ENCODE measurements at places on chromosomes 3 and 15. TPM values are rescaled to one million over a fixed set of nuclear protein-coding genes. Genes with fewer than 3 reads are reported as not detected.

CGNL1 gene
- not detected for total RNA-seq

GP9 gene
- not detected for total RNA-seq

SV2B gene
- 0.20 TPM for total RNA-seq

ARF4 gene
- 75.5 TPM for total RNA-seq

MORC1 gene
- not detected for total RNA-seq

GRCh38 chr3:39892068-39892467, 82.7 kb downstream of the MYRIP start:
- DNase-seq = no peak

DNA sequence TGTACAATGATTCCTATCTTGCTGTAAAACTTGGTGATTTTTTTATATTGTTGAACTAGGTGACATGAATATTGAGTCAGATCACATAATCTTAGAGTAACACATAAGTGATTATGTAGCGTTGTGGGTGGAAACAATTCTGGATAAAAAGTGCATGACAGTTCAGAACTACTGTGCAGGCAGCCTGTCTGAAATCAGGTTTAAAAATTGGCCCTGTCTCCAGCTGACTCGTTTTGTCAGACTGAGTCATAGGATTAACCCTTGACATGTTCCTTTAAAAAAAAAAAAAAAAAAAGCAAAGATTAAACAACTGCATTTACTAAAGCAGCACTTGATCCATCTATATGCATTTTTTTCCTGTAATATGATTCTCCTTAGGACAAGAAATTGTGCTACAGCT, 160.0 kb upstream of the CGNL1 start:
- DNase-seq = no peak

DNA sequence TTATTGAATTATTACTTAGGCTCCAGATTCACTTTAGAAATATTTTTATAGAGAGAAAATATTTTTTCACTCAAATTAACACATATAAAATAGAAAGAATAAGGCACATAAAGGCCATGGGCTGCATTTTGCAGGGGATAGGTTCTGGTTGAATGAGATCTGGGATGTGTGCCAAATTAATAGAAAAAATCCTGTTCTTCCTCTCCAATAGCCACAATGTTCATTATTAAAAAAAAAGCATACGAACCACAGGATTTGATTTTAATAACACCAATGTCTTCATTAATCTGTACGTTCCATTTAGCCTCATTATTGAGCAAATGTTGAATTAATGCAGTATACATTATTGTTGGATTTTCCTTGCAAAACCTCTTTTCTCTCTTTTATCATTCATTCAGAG, 622.8 kb upstream of the AGTR1 start:
- no peak for DNase-seq

DNA sequence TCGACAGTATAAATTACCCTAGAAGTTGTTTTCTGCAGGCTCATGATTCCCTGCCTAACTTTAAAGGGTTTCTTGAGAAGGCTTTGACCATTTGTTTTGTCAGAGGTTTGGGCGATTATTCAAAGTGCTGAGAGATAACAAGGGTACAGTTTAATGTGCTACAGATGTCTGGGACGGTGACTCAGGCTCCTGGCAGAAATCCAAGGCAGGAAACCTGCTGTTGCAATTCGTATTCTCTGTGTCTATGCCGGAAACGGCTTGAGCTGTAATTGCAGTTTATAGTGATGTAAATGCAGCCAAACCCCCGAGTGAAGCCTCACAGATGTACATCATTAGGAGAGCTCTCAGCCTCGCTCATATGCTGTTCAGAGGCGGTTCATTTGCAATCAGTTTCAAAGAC, 65.6 kb downstream of the SYNPR start:
- peak; percentile 40 for DNase-seq

DNA sequence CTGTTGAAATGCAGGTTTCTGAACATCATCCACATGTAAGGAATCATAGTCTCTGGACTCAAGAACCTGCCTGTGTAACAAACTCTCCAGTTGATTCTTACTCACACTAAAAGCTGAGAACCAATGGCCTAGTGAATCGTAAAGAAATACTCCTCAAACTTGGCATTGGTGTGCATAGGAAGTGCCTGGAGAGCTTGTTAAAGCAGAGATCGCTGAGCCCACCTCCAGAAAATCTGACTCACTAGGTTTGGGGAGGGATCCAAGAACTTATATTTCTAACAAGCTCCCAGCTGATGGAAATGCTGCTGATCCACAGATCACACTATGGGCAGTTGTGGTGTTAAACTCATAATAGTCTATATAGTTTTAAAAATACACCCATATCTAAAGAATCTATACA, 55.8 kb upstream of the LMCD1 start:
- DNase-seq = no peak

GRCh38 chr3:34856081-34856947, 783.0 kb upstream of the ARPP21 start:
- DNase-seq = no peak

GRCh38 chr3:45100981-45101407, 45.2 kb downstream of the CDCP1 start:
- DNase-seq = no peak

- no peak for DNase-seq
These were observed 121.8 kb downstream of the ADAMTSL3 start for GRCh38 chr15:83775738-83776137.

GRCh38 chr15:31364301-31365031, 37.8 kb downstream of the KLF13 start:
- DNase-seq = no peak

DNA sequence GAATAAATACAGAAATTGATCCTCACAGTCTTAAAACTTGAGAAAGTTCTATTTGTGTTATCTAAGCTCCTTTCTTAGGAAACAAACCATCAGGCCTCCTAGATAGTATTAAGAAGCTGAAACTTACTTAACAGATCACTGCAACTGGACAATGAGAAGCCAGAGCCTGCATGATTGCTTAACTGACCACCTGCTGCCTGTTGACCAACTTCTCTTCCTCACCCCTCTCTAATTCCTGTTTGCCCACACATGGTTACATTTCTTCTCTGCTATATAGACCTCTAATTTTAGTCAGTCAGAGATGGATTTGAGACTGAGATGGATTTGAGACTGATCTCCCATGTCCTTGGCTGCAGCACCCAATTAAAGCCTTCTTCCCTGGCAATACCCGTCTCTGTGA, 13.5 kb downstream of the CCPG1 start:
- no peak for DNase-seq

DNA sequence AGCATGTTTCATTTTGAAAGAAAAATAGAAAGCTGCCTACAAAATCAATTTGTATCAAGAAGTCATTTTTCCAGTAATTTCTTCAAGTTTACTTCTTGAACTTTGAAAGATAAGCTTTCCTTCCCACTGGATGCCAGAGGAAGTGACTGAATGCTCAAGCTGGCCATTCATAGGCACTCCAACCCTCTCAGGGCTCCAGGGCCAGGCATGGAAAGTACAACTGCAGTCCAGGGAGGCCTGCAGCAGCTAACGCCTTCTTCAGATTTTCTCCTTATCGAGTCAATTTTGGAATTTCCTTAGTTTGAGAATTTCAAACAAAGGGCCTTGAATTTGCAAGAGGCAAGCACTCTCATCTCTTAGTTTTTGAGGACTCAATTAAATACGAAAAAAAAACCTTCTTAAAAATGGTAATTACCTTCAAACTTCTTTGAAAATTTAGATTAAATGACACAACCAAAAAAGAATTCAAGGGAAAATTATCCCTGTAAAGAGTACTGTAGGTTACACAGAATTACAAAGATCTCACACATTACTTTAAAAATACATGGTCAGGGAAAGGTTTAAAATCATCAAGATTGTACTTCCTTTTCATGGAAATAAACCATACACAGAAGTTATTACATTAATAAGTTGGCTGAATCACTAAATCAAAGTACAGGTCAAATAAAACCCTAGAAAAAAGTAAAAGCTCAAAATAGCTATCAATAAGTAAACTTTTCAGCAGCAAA, 2.5 kb downstream of the UBP1 start:
- no peak for DNase-seq

DNA sequence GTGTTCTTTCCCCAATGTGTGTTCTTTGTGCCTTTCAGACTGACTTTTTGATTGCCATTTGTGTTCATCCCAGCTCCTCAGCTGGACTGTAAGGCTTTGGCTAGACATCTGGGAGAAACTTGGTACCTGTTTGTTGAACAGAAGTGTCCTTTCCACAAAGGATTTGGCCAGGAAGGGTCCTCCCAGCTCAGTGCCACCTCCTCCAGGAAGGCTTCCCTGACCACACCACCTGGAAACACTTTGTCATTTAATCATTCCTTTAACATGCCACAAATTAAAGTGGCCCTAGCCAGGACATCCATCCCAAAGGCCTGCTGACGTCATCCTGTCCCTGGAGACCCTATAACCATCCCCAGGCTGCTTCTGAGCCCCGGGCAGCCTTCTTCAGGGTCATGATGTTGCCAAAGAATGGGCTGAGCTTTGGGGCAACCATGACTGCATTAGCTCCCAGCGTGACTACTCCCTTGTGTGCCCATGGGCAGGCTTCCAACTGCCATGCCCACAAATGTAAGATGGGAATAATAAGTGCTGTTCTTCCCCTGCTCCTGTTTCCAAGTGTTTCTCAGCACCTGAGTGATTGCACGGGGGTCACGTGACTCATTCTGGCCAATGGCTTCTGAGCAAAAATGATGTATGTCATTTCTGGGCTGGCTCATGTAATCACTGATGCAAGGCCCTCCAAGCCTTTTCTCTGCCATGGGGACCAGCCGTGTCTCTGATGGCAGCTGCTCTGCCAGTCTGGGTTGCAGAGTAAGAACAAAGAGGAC, 112.5 kb upstream of the SMAD3 start:
- no peak for DNase-seq

- DNase-seq = no peak
These were observed 31.6 kb downstream of the SCAP start for GRCh38 chr3:47444103-47444502.

DNA sequence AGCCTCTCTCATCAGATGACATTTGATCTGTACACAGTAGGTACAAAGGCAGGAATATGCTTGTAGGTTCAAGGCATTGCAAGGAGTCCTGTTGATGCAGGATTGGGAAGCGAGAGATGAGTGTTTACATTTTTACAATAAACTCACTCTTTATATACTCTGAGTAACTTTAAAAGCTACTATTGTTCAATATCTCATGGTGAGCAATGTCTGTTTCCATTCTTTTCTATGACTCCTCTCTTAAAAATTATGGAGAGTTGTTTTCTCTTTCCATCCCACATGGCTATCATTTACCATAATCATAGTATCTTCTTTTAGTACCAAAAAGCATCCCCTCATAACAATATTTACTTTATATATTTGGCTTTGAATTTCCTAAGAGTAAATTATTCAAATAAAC, 314.0 kb upstream of the CDIN1 start:
- no peak for DNase-seq

All from activated naive CD4-positive, alpha-beta T cell treated with anti-CD3 and anti-CD28 coated beads, Interleukin-2, amount 50 U/mL, for 72 hours (primary cell).